ENCODE measurements at places on chromosomes 4 and X. TPM values are rescaled to one million over a fixed set of nuclear protein-coding genes. Genes with fewer than 3 reads are reported as not detected.

Gene CLDN2
- not detected for total RNA-seq

Gene MAGEA10
- not detected for total RNA-seq

Gene PABPC4L
- total RNA-seq = 1.6 TPM

Gene TLL1
- not detected for total RNA-seq

Gene NKX6-1
- 0.79 TPM for total RNA-seq

Gene PABPC1L2B
- not detected for total RNA-seq

All from neural progenitor cell (in vitro differentiated cells).